NCI-H1930 (cell line): ENCODE measurements at places on chromosomes 7 and 10.

DNA sequence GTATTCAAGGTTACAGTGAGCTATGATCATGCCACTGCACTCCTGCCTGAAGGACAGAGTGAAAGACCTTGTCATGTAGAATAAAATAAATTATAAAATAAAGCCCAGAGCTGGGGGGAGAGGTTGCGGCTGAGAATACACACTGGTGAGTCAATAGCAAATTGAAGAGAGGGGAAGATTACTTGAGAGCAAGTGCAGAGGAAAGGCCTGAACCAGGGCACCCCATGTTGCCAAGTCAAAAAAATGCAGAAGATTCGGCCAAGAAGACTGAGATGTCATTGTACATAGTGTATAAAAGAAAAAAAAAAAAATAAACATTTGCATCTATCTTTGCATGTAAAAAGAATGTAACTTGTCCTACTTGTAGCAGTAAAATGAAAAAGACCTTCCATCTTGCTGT lies 32.5 kb downstream of the RHEB start:
- DNase-seq = no peak

DNA sequence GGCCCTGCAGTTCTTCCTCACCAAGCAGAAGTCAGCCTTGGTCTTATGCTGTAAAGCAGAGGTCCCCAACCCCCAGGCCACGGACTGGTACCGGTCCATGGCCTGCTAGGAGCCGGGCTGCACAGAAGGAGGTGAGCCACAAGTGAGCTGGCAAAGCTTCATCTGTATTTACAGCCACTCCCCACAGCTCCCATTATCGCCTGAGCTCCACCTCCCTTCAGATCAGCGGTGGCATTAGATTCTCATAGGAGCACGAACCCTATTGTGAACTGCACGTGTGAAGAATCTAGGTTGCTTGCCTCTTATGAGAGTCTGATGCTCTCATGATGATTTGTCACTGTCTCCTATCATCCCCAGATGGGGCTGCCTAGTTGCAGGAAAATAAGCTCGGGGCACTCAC lies 87.6 kb upstream of the NEBL start:
- DNase-seq = no peak

DNA sequence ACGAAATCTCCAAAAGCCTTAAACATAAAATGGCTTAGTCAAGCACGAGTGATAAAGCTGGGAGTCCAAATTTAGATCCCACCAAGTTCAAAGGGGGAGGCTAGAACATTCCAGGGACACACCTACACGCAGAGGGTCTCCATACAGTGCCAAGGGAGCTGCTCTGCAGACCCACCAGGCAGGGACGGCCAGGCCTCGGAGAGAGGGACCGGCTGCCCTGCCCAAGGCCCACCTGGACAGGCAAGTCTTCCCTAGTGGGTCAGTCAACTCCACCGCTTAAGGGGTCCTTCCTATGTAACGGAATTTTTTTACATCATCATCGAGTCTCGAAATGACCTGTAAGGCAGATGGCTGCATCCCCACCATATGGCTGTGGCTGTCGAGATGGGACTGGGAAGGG lies 28.5 kb downstream of the AMZ1 start:
- no peak for DNase-seq

DNA sequence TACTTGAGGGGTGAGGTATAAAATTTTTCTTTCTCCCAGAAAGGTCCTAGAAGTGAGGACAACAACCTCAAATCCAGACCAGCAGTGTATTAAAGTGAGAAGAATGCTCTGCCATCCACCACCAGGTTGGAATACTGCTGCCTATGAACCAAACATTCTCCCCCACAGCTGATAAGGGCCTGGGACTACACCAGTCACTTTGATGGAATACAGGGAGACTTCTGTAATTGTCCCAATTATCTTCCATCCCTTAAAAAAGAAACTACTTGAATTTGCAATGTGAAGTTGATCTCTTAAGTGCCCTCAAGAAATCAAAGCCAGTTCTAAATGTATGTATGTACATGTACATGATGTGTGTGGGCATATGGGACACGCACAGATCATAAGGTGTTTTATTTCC lies 3.0 kb downstream of the TBX20 start:
- DNase-seq = no peak

- DNase-seq = no peak
These were observed 123.1 kb downstream of the NRBF2 start for GRCh38 chr10:63256009-63256773.

GRCh38 chr7:27148756-27149641 lies 1.4 kb upstream of the HOXA6 start:
- DNase-seq = no peak

DNA sequence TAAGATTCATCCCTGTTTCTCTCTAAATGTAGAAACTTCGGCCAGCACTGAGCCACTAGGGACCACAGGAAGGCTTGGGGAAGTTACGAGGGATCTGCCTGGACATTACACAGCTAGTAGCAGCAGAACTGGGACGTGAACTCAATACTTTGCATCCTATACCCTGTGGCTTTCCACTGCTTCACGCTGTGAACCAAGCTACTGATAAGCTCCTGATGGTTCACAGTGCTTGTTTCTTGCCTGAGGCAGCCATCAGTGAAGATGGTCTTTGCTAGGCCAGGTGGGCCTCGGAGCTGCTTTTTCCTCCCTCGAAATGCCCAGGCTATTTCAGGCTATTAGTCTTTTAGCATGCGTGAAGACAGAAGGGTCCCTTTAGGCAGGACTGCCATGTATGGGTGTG lies 132.7 kb downstream of the SH3PXD2A start:
- DNase-seq = no peak

GRCh38 chr10:29751240-29751639 lies 116.5 kb upstream of the SVIL start:
- DNase-seq = no peak

DNA sequence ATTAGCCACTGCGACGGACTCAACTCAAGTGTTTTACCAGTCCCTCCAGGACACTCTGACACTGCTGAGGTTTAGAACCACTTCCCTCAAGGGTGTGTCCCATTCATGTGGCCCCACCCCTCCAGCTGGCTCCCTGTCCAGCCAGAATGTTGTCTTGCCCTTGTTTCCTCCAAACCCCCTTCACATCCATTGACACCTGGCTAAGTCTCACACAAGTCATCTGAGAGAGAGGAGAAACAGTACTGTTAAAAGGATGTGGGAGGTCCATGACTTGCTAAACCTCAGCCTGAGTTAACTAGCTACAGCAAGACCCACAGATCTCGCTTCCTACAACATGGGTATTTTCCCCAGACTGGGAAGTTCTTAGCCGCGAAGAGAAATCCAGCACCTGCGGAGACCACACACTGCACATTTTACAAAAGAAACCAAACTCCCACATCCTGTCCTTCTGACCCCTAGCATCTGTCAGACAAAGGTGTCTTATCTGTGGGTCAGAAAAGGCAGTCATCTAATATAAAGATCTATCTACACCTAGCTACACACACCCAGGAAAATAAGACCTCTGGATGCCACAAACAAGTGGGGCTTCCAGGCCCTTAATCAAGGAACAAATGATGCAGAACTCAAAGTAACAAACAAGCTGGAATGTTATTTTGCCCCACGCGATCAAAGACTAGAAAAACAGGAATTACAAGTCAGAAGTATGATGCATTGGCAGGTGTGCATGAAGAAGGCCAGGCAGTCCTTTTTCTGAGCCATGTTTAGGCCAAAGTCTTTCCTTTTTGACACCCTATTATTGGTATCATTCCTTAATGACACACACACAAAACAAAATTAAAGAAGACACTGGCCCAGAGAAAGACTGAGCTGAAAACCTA lies 13.9 kb downstream of the OSBPL3 start:
- no peak for DNase-seq

DNA sequence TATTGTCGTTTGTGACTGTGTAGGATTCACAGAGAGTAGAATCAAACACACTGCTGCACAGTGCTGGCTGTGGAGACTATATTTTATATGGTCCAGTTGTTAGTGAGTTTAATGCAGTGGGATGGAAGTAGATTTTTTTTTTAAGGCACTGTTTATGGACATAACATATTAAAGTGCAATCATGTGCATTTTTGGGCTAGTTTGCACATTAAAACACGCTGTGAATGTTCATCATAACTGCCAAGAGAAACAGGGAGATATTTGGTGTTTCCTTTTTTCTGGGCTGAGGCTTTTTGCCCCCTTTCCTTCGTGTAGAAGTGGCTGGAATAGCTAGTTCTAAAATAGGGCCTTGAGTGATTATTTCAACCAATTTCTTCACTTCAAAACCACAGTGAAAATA lies 139.2 kb downstream of the MYOF start:
- DNase-seq = no peak

DNA sequence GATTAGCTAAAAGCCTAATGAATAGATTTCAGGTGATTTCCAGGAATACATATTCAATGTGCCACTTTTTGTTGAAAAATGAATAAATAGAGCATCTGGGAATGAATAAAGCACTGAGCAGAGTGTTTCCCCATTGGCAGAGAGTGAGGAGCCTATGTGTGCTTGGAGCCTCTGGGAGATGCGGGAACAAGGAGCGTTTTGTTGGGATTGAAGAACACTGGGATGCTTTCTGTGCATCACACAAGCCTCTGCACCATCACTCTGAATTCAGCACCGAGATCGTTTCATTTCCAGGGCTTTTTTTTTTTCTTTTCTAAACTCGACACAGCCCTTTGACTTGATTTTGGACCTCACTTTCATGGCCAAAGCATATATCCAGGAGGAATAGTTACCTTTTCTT lies 111.4 kb downstream of the BAMBI start:
- DNase-seq = no peak

- no peak for DNase-seq
These were observed 17.5 kb downstream of the CREB3L2 start for GRCh38 chr7:137984181-137985041.

- DNase-seq = no peak
These were observed 495.2 kb downstream of the PLXNA4 start for GRCh38 chr7:132080967-132081668.

DNA sequence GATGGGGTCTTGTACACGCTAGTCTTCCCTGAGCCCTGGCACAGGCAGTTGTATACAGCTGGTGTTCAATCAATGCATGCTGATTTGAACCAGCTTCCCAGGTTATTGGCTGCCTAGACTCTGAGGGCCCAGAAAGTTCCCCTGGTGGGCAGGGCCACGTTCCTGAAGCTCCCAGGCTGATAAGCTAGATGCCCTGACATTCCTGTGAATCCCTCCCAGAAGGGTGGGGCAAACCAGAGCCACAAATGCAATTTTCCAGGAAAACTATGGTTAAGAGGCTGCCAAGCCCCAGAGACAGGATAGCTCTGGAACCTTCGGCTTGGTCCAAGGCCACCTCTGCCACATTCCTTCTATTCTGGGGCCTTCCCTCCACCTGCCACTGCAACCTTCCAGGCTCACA lies 78.2 kb downstream of the FAM53B start:
- DNase-seq = no peak

DNA sequence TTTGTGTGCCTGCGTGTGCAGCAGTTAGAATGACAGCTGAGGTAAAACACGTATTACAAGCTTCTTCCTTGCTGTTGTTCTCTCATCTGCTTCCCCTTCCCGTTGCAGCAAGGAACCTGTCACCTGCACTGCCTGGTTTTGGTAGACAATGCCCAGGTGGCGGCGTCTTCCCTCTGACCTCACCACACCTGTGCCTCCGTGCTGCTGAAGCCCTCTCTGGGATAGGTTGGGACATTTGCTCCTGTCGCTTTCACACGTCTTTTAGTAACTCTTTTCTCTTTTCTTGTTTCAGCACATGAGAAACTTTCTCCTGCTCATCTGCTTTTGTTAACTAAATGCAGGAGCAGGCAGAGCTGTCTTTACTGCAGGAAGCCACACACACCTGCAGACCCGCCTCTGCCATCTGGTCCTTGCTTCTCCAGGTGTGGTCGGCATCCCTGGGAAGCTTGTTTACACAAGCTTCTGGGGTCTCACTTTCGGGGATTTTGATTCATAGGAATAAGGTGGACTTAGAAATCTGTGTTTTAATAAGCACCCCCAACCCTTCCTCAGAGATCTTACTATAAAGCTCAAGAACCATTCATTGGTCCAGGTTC lies 60.7 kb upstream of the EXOC6 start:
- no peak for DNase-seq
